ENCODE measurements at places on chromosomes 3 and 15. TPM values are rescaled to one million over a fixed set of nuclear protein-coding genes. Genes with fewer than 3 reads are reported as not detected.

Gene TF
- total RNA-seq, result 30.2 TPM

Gene ITGA11
- 1.8 TPM for total RNA-seq

DNA sequence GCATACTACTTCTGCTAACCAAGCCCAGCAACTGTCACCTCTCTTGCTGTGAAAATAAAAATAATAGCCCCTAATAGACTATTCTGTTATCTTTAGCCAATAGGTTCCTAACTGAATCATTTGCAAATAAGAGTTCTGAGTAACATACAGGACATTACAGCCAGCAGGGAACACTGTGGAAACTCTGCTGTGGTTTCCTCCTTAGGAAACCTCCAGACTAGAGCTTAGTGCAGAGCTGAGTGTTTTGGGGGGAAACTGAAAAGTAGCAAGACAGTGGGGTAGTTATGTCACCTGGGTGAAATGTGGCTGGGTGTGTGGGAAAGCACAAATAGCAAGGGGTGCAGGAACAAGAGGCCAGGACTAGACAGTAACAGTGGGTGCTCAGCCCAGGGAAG lies 32.4 kb downstream of the DZIP1L start:
- no peak for DNase-seq

DNA sequence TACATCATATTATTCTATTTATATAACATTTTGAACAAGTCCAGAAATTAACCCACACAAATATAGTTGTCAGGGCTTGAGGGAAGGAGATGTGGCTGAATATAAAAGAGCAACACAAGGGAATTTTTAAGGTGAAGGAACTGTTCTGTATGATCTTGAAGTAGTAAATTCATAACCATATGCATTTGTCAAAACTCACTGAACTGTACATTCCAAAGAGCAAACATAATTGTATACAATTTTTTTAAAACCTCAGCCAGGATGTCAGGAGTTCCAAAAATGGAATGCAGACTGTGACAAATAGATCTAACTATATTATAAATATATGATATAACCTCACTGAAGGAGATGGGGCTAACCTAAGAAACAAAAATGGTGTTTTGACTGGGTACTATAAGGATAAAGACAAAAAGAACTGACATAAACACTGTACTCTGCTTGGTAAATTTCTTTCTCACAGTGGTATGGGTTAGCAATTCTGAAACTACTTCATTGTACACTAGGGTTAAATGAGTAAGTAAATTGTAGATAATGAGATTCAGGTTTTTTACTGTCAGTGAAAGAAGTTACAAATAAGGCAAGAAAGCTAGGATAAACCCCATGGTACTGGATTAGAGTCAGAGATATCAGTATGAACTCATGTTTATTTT lies 14.4 kb downstream of the GOLGB1 start:
- DNase-seq, result no peak

DNA sequence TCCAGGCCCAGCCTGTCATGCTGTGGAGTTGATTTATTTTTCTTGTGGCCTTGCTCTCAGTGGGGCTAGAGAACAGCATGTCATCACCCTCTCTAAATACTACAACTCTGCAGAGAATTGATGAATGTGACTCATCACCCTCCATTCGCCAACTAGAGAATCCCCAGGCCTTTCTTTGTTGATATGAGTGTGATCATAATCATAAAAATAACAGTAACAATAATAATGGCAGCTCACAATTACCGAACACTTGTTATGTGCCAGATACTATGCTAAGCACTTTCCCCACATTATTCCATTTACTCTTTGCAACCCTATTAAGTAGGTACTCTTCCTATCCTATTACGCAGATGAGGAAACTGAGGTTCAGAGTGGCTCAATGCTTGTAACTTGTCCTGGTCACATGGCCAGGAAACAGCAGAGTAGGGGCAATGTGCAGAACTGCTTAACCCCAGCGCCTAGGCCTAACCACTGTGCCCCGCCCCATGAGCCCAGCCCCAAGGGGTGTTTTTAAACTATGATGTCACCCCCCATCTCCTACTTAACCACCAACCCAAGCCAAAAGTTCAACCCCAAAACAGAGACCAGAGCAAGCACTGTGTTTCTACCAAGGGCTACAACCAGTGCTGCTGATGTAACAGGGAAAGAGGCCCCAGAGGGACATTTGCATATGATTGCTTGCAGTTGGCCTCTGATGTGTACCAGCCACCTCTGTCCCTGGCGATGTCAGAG lies 104.5 kb downstream of the ADCY5 start:
- DNase-seq, result no peak

GRCh38 chr15:67125589-67126502 lies 60.4 kb downstream of the SMAD3 start:
- DNase-seq, result peak; percentile 74

- no peak for DNase-seq
Observed at GRCh38 chr3:18344306-18345014, 80.7 kb downstream of the SATB1 start.

DNA sequence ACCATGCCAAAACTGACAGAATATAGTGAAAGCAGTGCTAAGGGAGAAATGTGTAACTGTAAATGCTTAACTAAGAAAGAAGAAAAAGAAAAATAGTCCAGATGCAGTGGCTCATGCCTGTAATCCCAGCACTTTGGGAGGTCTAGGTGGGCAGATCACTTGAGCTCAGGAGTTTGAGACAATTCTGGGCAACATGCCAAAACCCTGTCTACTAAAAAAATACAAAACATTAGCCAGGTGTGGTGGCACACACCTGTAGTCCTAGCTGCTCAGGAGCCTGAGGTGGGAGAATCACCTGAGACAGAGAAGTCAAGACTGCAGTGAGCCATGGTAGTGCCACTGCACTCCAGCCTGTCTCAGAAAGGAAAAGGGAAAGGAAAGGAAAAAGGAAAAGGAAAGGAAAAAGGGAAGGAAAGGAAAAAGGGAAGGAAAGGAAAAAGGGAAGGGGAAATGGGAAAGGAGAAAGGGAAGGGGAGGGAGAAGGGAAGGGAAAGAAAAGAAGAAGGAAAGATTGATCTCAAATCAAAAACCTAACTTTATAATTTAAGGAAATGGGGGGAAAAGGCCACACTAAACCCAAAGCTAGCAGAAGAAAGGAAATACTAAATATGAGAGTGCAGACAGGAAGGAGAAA lies 20.3 kb downstream of the C3orf33 start:
- DNase-seq, result no peak

DNA sequence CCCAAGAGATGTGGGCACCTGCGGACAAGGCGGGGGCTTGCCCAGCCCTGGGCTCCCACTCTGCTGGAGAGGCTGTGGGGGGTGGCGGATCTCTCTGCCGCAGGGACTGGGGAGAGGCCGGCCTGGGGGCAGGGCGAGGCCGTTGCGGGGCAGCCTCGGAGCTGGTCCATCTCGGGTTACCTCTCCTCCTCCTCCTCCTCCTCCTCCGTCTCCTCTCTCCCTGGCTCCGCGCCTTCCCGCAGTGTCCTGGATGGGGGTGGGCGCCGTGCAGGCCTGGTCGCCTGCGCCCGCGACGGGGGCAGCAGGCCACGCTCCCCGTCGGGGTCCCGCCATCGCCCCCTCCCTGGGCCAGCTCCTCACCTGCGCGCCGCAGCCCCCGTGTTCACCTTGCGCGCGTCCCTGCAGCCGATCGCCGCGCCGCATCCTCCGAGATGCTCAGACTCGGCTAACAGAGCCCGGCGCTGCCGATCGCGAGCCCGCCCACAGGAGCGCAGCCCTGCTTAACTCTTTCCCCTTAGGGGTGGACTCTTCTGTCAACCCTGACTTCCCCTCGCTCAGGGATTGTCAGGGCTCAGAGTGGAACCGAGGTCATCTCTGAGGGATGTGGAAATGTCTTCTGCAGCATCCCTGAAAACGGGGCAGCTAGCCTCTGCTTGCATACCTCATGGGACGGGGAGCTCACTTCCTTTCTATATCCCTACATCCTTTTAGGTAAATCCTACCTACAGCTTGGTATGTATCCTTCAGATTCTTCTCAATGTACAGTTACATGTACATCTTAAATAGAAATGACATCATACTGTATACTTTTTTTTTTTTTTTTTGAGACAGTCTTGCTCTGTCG lies at the start of gene PRRT3:
Gene PRRT3 (minus strand): TSS at position 447 of the 844 bp plus-strand sequence. CDS start 2,293 bp downstream, outside the sequence.
- peak; percentile 44 for DNase-seq

DNA sequence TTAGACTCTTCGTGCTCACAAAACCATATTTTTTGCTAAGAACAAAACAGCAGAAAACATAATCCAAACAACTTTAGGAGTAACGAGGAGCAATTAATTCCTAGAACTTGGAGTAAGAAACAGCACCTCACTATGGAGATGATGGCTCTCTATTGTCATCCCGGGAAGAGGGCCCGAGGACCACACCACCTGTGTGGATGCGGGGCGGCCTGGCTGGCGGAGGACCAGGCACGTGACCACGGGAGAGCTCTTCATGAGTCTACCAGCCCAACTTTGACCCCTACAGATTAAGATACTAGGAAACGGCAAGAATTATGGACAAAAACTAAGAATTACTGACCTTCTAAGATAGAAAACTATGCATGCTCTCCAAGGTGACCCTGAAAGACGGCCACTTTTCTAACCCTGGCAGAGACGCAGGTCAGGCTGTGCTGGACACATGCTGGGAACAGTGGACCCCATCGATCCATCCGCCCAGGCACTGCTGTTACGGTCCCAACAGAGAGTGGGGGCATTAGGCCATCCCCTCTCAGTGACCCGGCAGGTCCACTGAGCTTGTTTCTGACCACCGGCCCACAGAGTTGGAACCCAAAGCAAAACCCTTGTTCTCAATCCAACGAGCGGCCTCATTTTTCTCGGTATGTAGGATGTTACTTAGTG lies 13.1 kb upstream of the OCA2 start:
- no peak for DNase-seq

DNA sequence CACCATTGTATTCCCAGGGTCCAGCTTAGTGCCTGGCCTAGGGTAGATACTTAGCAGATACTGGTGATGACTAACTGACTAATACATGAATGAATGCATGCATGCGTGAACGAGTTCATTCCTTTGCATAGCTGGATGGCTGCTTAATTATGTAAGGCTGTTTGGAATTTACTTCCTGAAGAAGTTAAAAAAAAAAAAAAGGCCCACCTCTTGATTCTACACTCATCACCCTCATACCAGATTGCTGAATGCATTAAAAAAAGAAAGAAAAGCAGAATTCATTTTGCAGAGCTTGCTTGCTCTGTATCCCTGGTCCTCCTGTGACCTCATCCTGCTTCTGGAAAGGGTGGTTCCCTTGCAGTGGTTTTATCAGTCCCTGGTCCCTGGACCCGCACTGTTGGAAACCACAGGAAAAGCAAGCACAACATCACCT lies 277.6 kb upstream of the CFAP20DC start:
- no peak for DNase-seq

Data from lung (tissue), 17 donors.